ENCODE measurements at places on chromosomes 12 and 14. TPM values are rescaled to one million over a fixed set of nuclear protein-coding genes. Genes with fewer than 3 reads are reported as not detected.

GRCh38 chr12:91703491-91704283 is 442.0 kb downstream of the BTG1 start:
- DNase-seq, result no peak

FOXA1 gene
- total RNA-seq, result not detected

GRCh38 chr12:77060136-77060882 is 5.1 kb downstream of the E2F7 start:
- no peak for DNase-seq

FAM234B gene
- 1.7 TPM for total RNA-seq

- DNase-seq, result no peak
These were observed 174.5 kb downstream of the TSPAN9 start for GRCh38 chr12:3251691-3252090.

DNA sequence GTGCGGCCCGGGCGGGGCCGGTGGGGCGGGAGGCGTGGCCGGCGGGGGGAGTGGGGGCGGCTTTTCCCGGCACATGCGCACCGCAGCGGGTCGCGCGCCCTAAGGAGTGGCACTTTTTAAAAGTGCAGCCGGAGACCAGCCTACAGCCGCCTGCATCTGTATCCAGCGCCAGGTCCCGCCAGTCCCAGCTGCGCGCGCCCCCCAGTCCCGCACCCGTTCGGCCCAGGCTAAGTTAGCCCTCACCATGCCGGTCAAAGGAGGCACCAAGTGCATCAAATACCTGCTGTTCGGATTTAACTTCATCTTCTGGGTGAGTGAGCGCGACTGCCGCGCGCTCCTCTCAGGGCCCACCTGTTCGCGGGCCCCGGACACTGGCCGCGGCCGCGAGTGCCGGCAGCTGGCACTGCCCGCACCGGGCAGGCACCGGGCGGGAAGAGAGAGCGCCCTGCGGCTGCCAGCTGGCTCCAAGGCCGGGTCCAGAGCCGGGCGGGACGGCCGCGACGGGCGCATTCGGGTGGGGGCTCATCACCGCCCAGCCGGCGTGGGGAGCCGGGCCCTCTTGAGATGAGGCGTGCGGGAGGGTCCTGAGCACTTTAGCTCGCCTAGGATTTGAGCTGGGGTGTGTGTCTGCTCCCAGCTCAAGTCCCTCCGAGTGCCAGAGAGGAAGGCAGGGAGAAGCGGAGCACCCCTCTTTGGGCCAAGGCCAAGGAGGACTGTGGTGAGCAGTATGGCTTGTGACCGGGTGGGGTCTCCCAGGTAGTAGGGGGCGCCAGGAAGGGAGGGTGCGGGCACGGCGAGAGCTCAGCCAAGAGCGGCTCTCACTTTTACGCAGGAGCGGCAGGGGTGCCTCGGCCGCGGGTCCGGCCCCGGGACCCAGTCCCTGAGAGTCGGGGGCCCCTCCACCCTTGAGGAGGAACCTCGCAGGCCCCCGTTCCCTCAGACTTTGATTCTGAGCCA is at the start of gene CD9:
Gene CD9 (plus strand): TSS at position 145 of the 957 bp plus-strand sequence. CDS start 100 bp downstream, at position 245.
- no peak for DNase-seq

SSPN gene
- 52.4 TPM for total RNA-seq

- DNase-seq, result no peak
These were observed 27.5 kb downstream of the TCHP start for GRCh38 chr12:109927622-109928021.

DNA sequence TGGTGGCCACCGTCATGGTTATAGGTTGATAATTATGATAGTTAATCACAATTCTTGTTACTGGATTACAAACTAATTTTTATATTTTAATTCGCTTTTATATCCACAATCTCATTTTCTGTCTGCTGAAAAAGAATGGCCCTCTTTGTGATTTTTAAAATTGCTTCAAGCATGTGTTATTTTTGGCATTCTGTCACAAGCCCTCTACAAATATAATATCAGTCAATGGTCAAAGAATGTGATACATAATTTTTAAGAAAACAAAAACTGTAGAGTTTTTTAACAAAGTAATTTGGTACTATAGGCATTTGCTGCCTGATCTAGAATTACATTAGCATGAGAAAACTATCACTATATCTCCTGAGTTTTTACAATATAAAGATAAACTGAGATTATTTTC is 352.0 kb upstream of the TMTC1 start:
- DNase-seq, result no peak

AMN gene
- not detected for total RNA-seq

CMKLR1 gene
- total RNA-seq, result 6.2 TPM

HOXC11 gene
- not detected for total RNA-seq

Measured in right atrium auricular region (tissue), 2 donors.